ENCODE measurements at places on chromosomes 1 and 21.
A peak's percentile ranks its signal among the peaks of the same experiment; 100 is the strongest.

DNA sequence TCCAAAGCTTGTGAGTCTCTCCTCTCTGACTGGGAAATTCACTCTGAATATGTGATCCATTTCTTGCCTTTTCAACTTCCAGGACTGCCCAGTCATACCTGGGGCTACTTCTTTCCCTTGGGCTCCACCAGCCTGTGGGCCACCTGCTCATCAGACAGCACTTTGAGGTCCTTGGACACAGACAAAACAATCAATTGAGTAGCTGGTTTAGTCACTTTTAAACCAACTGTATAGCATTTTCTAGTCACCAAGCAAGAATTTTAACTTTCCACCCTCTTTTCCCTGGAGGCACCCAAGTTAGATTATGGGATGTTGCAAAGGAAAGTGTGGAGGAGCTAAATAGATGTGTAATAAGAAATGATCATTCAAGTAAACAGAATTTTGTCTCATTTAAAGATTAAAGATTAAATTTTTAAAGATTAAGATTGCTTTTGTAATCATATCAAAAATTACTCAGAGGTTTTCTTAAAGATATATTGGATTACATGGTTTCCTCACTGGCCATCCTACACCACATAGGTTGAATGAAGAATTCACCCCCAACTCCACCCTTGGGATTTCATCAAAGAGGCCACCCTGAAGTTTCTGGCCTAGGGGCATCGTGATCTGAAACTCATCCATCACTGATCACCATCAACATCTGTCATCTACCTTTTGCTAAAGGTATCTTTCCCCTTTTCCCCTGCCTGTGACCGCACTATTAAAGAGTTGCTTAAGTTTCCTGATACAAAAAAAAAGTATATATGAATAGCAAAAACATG lies 219.2 kb upstream of the NR5A2 start:
- H3K4me3 ChIP-seq: no peak overlapping the region
- H3K4me1 ChIP-seq: no peaks in the 10 kb centered on the region
- no peaks in the 10 kb centered on the region for H3K36me3 ChIP-seq
- H3K27ac ChIP-seq: no peak overlapping the region

DNA sequence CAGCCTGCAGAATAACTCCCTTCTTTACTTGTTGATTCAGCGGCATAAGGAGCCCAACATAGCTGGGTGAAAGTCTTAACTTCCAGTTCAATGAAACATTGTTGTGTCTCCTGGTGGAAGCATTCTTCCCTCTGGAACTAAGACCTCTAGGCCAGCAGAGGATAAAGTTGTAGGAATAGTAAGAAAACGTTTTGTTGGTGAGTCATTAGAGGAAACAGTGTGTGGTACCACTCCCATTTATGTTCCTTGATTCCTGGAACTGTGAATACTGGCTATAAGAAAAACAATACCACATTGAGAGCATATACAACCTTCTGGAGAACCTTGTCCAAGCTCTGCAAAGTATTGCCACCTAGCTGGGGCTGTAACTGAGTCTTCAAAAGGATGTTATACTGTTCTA lies 737.4 kb upstream of the ZP4 start:
- no peaks in the 10 kb centered on the region for H3K4me1 ChIP-seq
- H3K36me3 ChIP-seq: no peaks in the 10 kb centered on the region
- H3K4me3 ChIP-seq: no peak overlapping the region
- H3K27ac ChIP-seq: no peak overlapping the region

- H3K27me3 ChIP-seq: no peaks in the 10 kb centered on the region
- DNase-seq: no peak
- H3K4me3 ChIP-seq: no peak overlapping the region
- H3K36me3 ChIP-seq: no peaks in the 10 kb centered on the region
- H3K27ac ChIP-seq: no peak overlapping the region
- peaks cover 6% of the 10 kb centered on the region for H3K4me1 ChIP-seq
Measured at GRCh38 chr1:154446292-154446691, 41.1 kb downstream of the IL6R start.

- H3K4me3 ChIP-seq: peak overlapping the region; percentile 38
- no peaks in the 10 kb centered on the region for H3K36me3 ChIP-seq
- no peak overlapping the region for H3K27ac ChIP-seq
- no peak for DNase-seq
- no peaks in the 10 kb centered on the region for H3K27me3 ChIP-seq
- H3K4me1 ChIP-seq: peaks cover 14% of the 10 kb centered on the region
Measured at GRCh38 chr1:54265659-54266058, 65.7 kb downstream of the MRPL37 start.

DNA sequence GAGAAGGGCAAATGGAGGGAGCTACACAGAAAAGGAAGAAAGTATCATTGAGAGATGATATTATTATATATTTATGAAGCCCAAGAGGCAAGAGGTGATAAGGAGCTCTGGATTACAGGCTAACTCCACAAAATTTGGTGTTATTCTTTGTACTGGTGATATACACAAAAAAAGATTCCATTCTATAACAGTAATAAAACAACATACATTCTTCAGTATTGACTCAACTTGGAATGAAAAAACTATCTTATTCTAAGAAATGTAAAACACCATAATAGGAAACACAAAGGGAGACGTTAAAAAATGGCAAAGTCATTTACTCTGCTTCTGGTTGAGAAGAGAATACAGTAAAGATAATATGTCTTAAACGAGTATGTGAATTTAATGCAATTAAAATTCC lies 99.4 kb downstream of the TEX35 start:
- H3K36me3 ChIP-seq: peaks cover 3% of the 10 kb centered on the region
- no peak for DNase-seq
- no peak overlapping the region for H3K4me3 ChIP-seq
- peaks cover 12% of the 10 kb centered on the region for H3K4me1 ChIP-seq

DNA sequence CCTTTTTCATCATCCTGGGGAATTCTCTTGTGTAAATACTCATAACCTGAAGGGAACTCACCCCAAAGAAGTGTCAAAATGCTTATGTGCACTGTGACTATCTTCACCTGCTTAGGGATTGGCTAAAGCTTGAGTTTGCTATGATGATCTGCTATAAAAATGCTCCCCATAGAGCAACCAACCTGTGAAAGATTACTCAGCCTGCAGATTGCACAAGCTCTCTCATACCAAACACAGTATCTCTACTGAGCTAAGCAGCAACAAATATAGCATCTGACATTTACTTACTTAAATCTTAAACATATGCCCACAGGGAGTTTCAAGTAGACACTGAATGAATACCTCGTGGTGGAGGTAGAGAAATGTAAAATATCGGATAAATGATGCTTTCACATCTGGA lies 725.8 kb downstream of the MRPL39 start:
- no peaks in the 10 kb centered on the region for H3K4me1 ChIP-seq
- DNase-seq: no peak
- peaks cover 3% of the 10 kb centered on the region for H3K36me3 ChIP-seq
- H3K4me3 ChIP-seq: no peak overlapping the region
- H3K27ac ChIP-seq: no peak overlapping the region

- peak; percentile 67 for DNase-seq
- peaks cover 7% of the 10 kb centered on the region for H3K4me1 ChIP-seq
- H3K36me3 ChIP-seq: no peaks in the 10 kb centered on the region
- peaks cover 45% of the 10 kb centered on the region for H3K27me3 ChIP-seq
- no peak overlapping the region for H3K27ac ChIP-seq
Measured at GRCh38 chr21:32403201-32403777, 9.2 kb upstream of the EVA1C start.

DNA sequence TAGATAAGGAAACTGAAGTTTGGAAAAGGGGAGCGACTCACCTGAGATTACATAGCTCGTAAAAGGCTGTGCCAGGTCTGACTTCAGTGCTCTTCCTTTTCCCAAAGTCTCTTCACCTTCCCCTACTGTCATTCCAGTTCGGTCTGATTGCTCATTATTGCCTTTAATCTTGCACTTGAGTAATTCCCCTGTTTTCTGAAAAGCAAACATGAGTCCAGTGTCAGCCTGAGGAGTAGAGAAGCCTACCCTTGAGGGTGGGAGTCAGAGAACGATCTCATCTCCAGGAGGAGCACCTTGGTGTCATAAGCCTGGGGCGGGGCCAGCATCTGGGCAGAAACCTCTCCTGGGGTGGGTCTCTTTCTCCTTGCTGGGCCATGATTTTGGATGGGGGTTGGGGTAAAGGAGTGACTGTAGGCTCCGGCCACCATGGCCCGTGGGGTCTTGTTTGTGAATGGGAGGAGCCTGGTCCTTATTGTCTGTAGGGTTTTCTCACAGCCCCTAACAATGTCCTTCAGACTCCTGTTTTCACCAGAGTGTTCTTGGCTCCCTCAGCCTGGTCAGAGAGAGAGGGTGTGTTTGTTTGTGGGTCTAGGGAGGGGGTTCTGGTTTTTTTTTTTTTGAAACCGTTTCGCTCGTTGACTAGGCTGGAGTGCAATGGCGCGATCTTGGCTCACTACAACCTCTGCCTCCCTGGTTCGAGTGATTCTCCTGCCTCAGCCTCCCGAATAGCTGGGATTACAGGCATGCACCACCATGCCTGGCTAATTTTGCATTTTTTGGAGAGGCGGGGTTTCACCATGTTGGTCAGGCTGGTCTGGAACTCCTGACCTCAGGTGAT lies 6.0 kb downstream of the VANGL2 start:
- H3K4me1 ChIP-seq: peaks cover 87% of the 10 kb centered on the region
- no peak for DNase-seq
- H3K27ac ChIP-seq: no peak overlapping the region
- H3K4me3 ChIP-seq: peak overlapping the region; percentile 49

DNA sequence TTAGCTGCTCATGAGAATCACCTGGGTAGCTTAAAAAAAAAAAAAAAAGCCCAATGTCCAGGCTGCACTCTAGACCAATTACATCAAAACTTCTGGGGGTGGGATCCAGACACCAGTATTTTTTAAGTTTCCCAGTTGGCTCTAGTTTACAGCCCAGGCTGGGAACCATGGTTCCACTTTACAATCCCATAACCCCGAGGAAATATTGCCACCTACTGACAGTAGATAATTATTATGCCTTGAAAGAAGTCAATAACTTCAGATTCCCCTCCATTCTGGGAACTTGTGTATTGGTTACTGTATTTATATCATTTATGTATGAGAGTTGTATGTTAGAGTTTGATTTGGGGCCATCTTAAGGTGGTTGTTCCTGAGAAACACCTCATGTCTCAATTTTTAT lies 100.2 kb downstream of the SPATA46 start:
- H3K4me1 ChIP-seq: peaks cover 4% of the 10 kb centered on the region
- DNase-seq: no peak
- H3K27ac ChIP-seq: no peak overlapping the region
- no peaks in the 10 kb centered on the region for H3K27me3 ChIP-seq
- no peak overlapping the region for H3K4me3 ChIP-seq
- no peaks in the 10 kb centered on the region for H3K36me3 ChIP-seq

DNA sequence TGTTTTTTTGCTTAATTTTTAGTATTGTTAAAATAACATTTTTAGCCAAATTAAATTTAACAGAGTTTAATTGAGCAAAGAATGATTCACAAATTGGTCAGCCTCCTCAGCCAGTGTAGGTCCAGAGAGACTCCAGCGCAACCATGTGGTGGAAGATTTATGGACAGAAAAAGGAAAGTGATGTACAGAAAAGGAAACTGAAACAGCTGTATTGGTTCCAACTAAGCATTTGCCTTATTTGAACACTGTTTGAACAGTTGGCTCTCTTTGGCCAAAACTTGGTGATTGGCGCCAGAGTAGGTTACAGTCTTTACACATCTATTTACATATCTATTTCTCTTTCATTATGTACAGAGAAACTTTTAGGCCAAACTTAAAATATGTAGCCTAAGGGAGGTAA lies 19.4 kb downstream of the RPS6KC1 start:
- DNase-seq: no peak
- H3K4me3 ChIP-seq: no peak overlapping the region
- H3K27ac ChIP-seq: no peak overlapping the region
- no peaks in the 10 kb centered on the region for H3K27me3 ChIP-seq
- peaks cover 3% of the 10 kb centered on the region for H3K36me3 ChIP-seq

DNA sequence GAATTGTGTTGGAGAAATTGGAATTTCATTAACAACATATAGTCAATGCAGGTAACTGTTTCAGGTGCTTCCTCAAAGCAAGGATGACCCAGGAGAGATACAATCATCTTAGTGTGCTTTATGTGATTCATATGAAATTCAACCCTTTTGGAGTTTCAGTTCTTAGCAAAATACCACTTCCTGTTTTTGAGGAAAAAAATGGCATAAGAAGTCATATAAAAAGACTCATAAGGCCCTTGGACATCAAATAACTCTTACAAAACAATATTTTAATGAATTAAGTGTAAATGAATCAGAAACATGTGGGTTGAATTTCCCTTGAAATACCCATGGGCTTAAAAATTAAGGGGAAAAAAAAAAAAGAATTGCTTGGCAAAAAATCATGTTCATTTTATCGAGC lies 926.6 kb downstream of the LTN1 start:
- peaks cover 1% of the 10 kb centered on the region for H3K36me3 ChIP-seq
- no peak overlapping the region for H3K4me3 ChIP-seq
- DNase-seq: no peak

DNA sequence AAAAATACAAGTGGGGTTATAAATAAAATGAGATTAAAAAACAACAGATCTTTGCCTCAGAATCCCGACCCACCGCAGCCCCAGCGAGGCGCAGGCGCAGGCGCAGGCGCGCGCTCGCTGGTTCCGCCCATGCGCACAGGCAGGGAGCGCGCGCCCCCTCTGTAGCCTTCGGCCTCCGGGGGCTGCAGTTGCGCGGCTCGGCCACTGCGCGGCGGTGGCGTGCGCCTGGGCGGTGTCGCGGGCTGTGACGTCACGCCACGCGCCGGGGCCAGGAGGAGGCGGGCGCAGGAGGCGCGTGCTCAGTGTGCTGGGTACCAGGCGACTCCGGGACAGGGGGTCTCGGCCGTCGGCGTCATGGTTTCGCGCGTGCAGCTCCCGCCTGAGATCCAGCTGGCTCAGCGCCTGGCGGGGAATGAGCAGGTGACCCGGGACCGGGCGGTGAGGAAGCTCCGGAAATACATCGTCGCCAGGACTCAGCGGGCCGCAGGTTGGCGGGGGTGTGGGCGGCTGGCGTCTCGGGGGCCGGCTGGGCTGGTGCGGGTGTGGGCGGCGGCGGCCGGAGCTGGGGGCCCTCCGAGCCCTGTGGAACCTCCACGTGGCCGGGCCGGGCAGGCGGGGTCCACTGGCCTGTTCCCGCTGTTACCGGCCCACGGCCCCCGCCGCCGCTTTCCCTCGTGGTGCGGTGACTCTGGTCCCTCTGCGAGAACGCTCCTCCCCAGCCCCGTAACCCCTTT lies at the start of gene RRP1:
Gene RRP1 (plus strand): TSS at position 302 of the 734 bp plus-strand sequence. CDS start 53 bp downstream, at position 355.
- peak within 1 kb of the TSS; percentile 78 for H3K27ac ChIP-seq
- peak within 1 kb of the TSS; percentile 97 for H3K4me3 ChIP-seq

DNA sequence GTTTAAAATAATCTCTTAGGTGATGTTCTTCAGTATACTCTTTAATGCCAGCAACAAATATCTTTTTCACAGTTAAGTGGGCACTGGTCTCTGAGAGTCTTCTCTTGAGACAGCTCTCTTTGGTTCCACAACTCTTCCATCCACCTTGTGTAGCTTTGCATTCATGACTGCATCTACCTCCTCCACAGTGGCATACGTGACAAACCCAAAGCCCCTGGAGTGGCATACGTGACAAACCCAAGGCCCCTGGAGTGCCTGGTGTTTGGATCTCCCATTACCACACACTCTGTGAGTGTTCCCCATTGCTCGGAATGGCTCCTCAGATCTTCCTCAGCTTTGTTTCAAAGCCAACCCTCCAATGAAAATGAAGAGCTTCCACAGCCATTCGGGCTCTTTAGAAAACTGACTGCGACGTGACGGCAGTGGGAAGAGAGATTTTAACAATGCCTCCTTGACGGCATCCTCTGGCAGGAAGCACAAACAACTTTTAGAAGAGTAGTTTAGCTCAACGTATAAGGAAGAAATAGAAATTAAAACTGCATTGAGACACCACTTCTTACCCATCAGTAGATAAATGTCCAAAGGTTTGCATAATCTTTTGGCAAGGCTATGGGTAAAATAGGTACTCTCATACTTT lies 45.8 kb downstream of the SLC30A7 start:
- H3K36me3 ChIP-seq: peaks cover 56% of the 10 kb centered on the region
- no peak for DNase-seq
- no peaks in the 10 kb centered on the region for H3K4me1 ChIP-seq
